ENCODE measurements at places on chromosomes 6 and 20. TPM values are rescaled to one million over a fixed set of nuclear protein-coding genes. Genes with fewer than 3 reads are reported as not detected.

The OR2B6 gene
- total RNA-seq = not detected

The MARCKS gene
- 62.4 TPM for total RNA-seq

The GGTLC1 gene
- not detected for total RNA-seq

The ADTRP gene
- 2.0 TPM for total RNA-seq

The MOCS3 gene
- 9.4 TPM for total RNA-seq

The ENTPD6 gene
- 16.9 TPM for total RNA-seq

The ZFP57 gene
- 1.6 TPM for total RNA-seq

The COX4I2 gene
- total RNA-seq = not detected

The TXNDC5 gene
- total RNA-seq = 306 TPM

The ARMC12 gene
- 0.65 TPM for total RNA-seq

The KIF25 gene
- not detected for total RNA-seq

The EYA4 gene
- total RNA-seq = 0.79 TPM
